ENCODE measurements at places on chromosomes 11 and 22.

DNA sequence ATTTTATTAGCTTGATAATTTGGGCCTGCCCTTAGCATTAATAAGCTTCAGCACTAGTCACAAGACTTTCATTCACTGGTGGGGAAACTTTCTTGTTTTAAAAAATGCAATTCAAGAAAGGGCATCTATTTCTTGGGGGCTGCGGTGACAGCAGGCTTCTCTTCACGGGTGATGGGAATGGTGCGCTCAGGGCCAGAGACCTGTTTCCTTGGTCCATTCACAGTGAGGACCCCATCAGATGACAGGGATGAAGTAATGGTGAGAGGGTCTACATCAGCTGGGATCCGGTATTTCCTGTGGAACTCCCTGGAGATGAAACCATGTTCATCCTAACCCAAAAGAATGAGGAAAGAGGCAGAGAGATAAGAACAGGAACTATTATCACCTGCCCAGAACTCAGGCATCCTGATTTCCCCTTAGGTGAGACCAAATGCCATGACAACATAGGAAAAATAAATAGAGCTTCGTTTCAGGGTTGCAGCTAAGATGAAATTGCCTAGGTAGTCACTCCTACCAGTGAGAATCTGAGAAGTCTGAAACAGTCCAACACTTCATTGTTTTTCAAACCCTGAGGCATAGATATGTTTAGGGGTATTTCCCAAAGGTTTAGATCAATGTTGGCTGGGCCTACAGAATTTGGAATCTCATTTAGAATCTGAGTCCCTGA lies 2.8 kb downstream of the CRYAB start:
- DNase-seq, result no peak

- peak; percentile 10 for DNase-seq
These were observed 11.7 kb downstream of the OSBPL5 start for GRCh38 chr11:3153291-3153861.

DNA sequence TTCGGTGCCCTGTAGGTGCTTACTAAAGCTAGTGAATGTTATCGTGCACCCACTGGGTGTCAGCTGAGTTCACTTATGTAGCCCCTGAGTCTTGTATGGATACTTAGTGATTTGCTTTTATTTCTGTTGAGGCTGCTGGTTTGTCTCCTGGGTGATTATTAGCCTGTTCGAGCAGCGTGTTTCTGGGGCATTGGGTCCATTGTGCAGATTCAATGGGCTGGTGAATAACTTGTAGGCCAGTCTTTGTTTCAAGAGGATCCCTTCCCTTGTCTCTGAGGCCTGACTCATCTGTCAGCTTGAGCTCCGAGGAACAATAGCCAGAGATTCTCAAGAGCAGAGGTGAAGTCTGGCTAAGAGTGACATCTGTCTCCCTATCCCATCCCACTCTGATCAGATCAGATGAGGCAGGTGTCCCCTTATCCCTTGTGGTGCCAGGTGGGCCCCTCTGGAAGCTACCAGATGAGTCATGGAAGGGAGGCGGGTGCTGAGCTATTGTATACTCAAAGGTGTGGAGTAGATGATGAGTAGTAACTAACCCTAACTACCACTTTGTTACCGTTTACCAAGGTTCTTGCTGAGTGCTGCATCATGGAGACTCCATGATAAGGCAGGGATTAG lies 3.7 kb downstream of the MIAT start:
- no peak for DNase-seq

DNA sequence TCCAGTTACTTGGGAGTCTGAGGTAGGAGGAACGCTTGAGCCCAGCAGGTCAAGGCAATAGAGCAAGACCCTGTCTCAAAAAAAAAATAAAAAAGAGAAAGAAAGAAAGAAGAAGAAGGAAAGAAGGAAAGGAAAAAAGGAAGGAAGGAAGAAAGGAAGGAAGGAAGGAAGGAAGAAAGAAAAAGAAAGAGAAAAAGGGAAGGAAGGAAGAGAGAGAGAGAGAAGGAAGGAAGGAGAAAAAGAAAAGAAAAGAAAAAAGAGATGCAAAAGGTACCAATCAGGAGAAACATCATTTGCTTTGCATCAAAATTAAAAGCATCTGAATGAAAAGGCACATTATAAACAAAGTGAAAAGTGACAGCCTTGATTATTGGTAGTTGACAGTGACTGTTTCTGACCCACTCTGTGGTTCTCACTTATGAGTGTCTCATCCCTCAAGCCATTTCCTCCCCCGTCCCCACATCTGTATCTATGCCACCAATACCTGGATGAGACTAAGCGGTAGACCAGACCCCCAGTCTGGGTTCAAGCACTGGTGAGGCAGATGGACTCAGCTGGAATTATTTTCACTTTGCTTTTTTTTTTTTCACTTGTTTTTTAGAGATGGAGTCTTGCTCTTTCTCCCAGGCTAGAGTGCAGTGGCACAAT lies 33.0 kb upstream of the XBP1 start:
- DNase-seq, result no peak

Measured in T1000 (cell line).